ENCODE measurements at places on chromosomes 13 and 19.
A peak's percentile ranks its signal among the peaks of the same experiment; 100 is the strongest.

- no peak for DNase-seq
Measured at GRCh38 chr19:2033825-2034159, 17.3 kb downstream of the MKNK2 start.

DNA sequence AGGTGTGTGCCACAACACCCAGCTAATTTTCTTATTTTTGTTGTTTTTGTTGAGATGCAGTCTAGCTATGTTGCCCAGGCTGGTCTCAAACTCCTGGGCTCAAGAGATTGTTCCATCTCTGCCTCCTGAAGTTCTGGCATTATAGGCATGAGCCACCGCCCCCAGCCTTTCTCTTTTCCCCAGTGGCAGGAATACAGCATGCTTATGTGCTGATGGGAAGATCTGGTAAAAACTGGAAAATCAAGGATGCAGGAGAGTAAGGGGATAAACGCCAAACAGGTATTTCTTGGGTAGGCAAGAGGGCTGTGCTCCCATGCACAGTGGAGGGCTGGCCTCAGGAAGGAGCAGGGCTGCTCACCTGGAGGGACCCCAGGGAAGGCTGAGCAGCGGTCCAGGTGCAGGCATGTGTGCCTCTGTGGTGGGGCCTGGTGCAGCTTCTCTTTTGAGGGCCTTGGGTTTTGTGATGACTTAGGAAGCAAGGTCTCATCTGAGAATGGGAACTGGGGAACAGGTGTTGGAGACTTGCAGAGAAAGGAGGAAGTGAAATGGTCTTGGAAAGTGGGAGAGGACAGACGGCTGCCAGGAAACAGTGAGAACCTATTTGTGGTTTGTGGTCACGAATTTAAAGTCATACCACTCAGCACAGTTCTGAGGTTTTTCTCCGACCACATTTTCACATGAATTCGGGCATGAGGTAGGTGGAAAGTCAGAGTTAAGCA is 106.5 kb downstream of the TEX26 start:
- peak; percentile 41 for DNase-seq

- no peak for DNase-seq
Measured at GRCh38 chr19:50199259-50199555, 4.2 kb upstream of the MYH14 start.

- no peak for DNase-seq
Measured at GRCh38 chr13:94494026-94494425, 14.5 kb upstream of the DCT start.

DNA sequence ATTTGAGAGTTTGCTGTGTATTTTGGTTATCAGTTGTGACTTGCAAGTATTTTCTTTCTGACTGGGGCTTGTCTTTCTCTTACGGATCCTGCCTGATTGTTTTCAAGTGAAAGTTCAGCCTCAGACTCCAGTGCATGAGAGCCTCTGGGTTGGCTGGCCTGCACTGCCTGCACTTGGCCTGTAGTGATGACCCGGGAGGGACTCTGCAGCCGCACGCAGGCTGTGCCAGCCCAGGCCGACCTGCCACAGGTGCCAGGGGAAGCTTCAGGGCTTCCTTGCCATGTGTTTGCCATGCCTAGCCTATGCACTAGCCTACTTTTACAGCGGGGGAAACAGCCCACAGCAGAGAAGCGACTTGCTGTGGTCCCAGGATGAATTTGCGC is 77.0 kb downstream of the KDM4B start:
- no peak for DNase-seq

DNA sequence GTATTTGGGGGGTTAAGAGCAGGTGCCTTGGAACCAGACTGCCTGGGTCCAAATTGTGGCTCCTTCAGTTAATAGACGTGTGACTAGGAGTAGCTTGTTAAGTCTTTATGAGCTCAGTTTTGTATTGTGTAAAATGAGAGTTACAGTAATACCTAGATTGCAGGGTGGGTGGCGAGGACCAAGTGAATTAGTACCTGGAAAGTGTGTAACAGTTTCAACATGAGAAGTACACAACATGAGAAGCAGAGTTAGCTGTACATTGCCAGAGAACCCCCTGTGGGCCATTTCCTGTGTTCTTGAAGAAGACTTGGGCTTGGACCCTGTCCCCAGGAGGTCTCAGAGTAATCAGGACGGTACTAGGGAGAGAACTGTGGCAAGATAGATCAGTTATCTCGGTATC is 36.8 kb downstream of the PPP2R1A start:
- DNase-seq = no peak

DNA sequence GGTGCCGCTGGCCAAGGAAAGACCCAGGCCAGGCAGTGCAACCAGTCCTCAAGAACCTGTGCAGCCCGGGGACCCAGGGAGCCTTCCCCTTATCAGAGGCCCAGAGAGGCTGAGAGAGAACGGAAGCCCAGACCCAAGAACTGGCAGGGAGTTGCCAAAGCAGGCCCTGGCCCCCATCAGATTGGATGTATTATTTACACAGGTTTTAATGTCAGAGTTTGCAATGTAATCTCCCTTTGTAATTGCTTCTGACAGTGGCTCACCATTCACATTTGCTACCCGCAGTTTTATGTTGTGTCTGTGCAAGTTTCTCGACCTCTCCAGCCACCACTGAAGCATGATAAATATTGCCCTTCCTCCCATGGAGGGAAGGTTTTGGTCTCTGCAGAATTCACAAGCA is 660.9 kb downstream of the LIG4 start:
- DNase-seq = no peak

- DNase-seq = no peak
Measured at GRCh38 chr19:57269515-57270250, 10.6 kb upstream of the ZNF460 start.

DNA sequence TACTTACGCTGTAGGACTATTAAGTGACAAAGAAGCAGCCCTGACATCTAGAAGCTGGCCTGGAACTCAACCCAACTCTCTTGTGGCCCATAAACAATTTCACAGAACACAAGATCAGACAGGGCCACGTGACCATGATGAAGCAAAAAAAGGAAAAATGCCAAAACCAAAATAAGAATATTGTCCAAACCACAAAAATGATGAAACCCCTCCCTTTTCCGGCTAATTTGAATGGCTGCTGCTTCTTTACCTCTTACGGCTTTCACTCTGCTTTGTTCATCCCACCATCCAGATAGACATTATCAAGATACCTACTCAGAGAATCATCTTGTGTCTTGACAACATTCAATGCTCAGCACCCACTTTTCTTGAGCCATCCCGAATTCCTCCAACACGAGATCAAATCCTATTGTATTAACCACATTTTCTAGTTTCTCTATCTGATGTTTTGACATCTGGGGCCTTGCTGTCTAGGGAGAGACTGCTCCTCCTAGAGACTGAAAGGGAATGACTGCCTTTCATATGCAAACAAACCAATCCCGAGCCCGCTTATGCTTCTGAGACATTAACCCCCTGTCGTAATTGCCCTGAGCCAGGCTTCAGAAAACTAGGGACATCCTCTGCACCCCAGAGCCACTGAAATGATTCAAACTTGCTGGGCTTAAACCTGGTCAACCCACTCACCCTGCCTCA is 186.3 kb downstream of the TDRD3 start:
- DNase-seq = no peak

- no peak for DNase-seq
Measured at GRCh38 chr13:24106429-24106828, 54.1 kb upstream of the SPATA13 start.

DNA sequence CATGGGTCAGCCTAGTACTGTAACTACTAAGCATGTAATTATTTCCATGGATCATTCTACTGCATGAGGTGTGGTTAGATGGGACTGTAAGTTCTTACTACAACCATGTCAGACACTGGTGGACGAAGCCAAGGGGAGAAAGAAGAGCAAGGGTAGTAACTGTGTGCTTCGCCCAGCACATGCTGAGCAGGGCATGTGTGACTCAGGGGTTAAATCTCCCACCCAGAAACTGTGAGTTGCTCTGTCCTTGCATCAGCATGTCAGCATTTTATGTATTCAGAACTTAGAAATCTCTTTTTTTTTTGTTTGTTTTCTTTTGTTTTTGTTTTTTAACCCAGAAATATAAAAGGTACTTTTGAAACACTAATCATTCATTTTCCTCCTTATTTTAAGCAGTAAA is 436.6 kb upstream of the KLF12 start:
- DNase-seq = no peak

- no peak for DNase-seq
Measured at GRCh38 chr19:29787281-29787680, 24.5 kb upstream of the CCNE1 start.

- DNase-seq = no peak
Measured at GRCh38 chr19:46466536-46467196, 4.7 kb downstream of the PNMA8A start.

GRCh38 chr13:106302843-106303242 is 232.6 kb downstream of the EFNB2 start:
- no peak for DNase-seq

DNA sequence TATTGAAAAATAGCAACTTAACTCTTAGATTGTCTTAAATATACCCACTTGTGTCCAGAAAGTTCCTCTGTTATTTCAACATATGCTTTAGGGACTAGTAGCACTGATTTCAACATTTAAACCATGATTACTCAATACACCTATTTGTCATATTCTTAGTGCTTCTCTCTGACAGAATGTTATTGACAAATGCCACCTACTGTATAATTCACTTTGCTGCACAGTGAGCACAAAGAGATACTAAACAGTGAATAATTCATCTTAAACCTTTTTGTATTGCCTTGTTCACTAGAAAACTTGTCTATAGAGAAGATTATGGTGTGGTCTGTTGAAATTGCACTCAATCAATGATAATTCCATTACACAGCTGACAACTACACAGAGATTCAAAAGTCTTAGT is 692.6 kb downstream of the PCDH17 start:
- DNase-seq = no peak

DNA sequence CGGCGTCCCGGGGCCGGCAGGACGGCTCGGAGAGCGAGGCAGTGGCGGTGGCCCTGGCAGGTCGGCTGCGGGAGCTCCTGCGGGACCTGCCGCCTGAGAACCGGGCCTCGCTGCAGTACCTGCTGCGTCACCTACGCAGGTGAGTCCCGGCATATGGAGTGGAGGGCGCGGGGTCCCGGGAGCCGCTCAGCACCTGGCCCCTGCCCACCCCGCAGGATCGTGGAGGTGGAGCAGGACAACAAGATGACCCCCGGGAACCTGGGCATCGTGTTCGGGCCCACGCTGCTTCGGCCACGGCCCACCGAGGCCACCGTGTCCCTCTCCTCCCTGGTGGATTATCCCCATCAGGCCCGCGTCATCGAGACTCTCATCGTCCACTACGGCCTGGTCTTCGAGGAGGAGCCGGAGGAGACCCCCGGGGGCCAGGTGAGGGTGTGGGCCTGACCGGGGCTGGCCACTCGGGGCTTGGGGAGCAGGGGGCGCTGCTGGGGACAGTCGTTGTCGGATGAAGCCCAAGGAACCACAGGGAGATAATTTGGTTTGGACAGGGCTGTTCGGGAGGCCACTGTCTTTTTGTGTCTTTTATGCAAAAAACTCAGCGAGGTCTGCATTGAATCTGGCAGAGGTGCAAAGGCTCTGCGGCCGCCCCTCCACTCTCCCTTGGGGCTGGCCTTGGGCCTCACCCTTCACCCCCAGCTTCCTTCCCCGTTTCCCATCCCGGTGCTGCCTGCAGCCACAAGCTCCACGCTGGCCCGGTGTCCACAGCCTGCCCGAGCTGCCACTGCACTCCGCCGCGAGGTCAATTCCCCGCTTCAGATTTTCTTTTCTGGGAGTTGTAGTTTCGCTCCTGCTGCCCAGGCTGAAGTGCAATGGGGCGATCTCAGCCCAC is 12.0 kb downstream of the POLR2E start:
- DNase-seq = no peak

- DNase-seq = no peak
Measured at GRCh38 chr13:43732726-43733125, 54.0 kb downstream of the ENOX1 start.
